ENCODE measurements at places on chromosomes 16 and 17.

DNA sequence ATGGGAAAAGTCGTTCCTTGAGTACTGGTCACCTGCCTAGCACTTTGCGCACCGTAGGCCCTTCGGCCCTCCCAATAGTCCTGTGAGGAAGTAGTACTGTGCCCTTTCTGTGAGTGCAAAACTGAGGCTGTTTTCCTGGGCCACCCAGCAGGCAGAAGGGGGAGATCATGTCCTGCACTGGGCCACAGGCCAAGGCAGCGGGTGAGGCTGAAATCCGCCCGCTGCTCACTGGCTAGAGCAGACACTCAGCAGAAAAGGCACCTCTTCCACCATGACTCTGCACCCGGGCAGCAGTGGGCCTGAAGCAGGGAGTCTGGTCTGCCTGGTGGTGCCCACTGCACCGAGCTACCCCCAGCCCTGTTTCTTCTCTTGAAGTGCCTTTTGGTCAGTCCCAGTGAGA, 20.2 kb downstream of the METTL22 start:
- no peak overlapping the region for H3K4me3 ChIP-seq
- no peaks in the 10 kb centered on the region for H3K4me1 ChIP-seq
- no peak overlapping the region for H3K27ac ChIP-seq
- no peak for DNase-seq
- no peaks in the 10 kb centered on the region for H3K27me3 ChIP-seq

DNA sequence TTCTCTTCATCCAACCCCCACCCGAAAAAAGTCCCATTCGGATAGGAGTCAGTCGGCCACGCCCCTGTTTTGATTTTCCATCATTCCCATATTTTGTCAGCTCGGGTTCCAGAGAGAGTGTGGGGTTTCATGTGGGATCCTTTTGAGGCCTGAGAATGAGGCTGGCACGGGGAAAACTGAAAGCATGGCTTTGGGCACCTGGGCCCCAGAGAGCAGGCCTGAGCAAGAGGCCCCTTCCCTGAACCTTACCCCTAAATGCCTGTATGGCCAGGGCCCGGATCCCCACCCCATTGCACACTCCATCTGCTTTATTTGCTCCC, 4.6 kb upstream of the HOXB4 start:
- H3K4me1 ChIP-seq = no peaks in the 10 kb centered on the region
- H3K36me3 ChIP-seq = no peaks in the 10 kb centered on the region
- peak overlapping the region; percentile 67 for H3K4me3 ChIP-seq
- DNase-seq = no peak
- H3K27me3 ChIP-seq = no peaks in the 10 kb centered on the region

DNA sequence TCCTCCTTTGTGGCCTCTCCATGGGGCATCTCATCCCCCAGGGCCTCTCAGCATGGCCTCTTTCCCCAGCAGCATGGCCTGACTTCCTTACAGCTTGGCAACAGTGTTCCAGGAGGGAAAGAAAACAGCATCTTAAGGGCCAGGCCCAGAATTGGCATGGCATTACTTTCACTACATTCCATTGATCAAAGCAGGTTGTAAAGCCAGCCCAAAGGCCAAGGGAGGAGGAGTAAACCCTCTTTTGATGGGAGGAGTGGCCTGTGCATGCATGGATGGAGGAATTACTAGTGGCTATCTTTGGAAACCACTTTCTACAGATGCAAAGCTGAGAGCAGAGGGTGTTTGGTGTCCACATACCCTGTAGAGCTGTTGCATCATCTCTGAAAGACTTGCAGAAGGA, 149.4 kb downstream of the AIPL1 start:
- H3K4me3 ChIP-seq = no peak overlapping the region
- no peaks in the 10 kb centered on the region for H3K27me3 ChIP-seq
- no peaks in the 10 kb centered on the region for H3K36me3 ChIP-seq
- no peak for DNase-seq

- no peak for DNase-seq
- no peak overlapping the region for H3K27ac ChIP-seq
- no peaks in the 10 kb centered on the region for H3K36me3 ChIP-seq
- H3K4me1 ChIP-seq = no peaks in the 10 kb centered on the region
Observed at GRCh38 chr17:36212966-36213365, 2.1 kb downstream of the CCL4L2 start.

DNA sequence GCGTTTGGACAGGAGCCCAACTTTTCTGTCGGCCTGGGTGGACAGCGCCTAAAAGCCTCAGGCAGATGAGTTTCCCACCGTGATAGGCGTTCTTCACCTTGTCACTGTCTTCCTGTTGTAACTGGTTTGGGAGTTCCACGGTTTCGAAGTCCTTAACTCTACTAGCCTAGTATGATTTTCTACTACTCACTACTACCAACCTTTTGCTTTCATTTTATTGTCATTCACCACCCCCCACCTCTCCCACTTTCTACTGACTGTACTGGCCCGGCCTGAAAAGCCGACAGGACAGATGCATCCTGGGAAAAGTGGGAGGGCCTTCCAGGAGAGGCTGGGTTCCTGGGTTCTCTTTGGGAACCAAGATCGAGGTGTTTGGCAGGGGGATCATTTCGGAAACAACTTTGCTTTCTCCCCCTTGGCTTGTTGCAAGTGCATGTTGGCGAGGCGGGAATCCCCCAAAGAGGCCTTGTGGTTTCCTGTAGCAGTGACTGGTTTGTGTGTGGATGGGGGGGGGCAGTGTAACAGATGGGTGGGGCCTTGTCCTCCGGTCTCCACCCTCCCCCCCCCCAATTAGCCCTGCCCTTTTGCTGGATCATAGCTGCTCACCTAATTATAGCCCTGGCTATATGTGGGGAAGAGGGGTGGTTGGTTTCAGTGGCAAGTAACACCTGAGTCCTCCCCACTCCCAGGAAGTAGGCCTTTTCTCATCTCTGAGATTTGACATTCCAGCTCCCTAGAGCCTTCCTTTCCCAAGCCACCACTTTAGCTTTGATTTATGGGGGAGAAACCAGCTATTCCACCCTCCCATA, 1.4 kb downstream of the EIF5A start:
- peaks cover 43% of the 10 kb centered on the region for H3K36me3 ChIP-seq
- peak overlapping the region; percentile 97 for H3K27ac ChIP-seq
- H3K4me1 ChIP-seq = peaks cover 6% of the 10 kb centered on the region
- DNase-seq = no peak

DNA sequence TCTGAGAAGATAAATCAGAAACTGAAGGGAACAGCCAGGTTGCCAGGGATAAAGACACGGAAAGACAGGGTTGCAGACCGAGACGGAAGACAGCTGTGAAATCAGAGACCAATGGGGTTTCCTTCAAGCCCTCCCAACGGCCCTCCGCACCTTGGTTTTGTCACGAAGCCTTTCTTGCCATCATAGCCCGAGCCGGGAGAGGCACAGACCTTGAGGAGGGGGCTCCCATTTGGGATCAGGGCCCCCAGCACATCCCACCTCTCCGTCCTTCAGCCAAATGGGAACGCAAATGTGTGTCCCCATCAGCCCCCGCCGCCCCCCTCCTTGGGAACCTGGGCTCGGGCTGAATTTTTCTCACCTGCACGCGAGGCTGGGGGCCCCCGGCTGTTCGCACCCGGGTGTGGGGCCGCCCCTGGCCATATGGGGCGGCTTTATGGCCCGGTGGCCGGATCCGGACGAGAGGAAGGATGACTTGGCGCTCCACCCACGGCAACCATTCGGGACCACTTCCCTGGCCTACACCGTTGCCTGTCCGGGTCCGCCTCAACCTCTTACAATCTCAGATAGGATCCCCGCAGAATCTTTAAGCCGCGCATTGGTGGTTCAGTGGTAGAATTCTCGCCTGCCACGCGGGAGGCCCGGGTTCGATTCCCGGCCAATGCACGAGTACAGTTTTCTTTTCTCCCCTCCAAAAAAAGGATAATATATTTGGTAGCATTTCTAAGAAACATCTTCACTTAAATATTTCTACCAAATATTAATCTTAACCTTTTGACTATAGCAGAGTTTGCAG, 1.4 kb upstream of the HES7 start:
- no peaks in the 10 kb centered on the region for H3K27me3 ChIP-seq
- H3K4me3 ChIP-seq = peak overlapping the region; percentile 65
- no peaks in the 10 kb centered on the region for H3K36me3 ChIP-seq
- H3K4me1 ChIP-seq = peaks cover 24% of the 10 kb centered on the region
- no peak for DNase-seq
- H3K27ac ChIP-seq = no peak overlapping the region

GRCh38 chr17:73982871-73983270, 220.6 kb upstream of the RPL38 start:
- no peak for DNase-seq
- no peak overlapping the region for H3K4me3 ChIP-seq
- no peaks in the 10 kb centered on the region for H3K4me1 ChIP-seq
- no peak overlapping the region for H3K27ac ChIP-seq
- no peaks in the 10 kb centered on the region for H3K27me3 ChIP-seq

DNA sequence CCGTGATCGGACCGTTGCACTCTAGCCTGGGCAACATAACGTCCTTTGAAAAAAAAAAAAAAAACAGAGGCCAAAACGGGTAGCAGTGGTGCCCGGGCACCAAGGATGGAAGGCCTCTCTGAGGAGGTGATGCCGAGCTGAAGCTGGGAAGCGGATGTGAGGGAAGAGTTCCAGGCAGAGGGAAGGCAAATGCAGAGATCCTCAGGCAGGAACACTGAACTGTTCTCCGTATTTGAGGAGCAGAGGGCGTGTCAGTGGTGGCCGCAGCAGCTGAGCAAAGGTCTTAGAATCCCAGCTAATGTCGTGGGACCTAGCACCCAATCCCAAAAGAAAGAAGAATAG, 656 bp upstream of the KCTD13 start:
- H3K36me3 ChIP-seq = peaks cover 9% of the 10 kb centered on the region
- no peak for DNase-seq
- H3K27ac ChIP-seq = peak overlapping the region; percentile 80

DNA sequence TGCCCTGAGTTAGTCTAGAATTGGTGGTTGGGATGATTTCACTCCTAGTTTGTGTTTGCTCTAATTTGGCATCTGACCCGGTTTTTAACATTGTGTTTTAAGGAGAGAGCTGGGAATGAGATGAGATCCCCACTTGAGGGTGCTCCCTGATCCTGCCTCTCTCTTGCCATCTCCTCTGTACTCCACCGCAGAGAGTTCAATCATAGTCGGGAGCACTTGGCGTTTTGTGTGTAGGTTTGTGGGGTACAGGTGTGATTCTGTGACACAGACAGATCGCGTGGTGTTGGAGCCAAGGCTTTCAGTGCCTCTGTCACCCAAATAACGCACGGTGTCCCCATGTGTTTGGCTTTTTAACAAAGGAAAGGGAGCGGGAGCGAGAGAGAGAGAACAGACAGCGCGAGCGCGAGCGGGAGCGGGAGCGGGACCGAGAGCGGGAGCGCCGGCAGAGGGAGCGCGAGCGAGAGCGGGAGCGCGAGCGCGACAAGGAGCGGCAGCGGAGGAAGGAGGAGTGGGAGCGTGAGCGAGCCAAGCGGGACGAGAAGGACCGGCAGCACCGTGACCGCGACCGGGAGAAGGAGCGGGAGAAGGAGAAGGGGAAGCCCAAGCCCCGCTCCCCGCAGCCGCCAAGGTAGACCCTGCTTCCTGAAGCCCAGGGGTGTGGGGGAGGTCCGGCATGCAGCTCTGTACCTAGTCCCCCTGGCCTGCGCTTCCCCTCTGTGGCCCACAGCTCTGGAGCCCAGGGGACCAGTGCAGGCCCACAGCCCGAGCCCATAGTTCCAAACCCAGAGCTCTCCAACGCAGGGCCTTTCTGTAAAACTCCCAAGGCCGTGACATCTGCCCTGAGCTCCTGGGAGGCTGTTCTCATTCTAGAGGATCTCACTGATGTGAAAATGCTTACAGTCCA, 27.2 kb upstream of the IL17C start:
- H3K4me1 ChIP-seq = no peaks in the 10 kb centered on the region
- peaks cover 53% of the 10 kb centered on the region for H3K36me3 ChIP-seq
- H3K4me3 ChIP-seq = no peak overlapping the region
- no peak for DNase-seq
- H3K27ac ChIP-seq = no peak overlapping the region

- no peaks in the 10 kb centered on the region for H3K4me1 ChIP-seq
- no peaks in the 10 kb centered on the region for H3K27me3 ChIP-seq
- no peak overlapping the region for H3K4me3 ChIP-seq
- peaks cover 19% of the 10 kb centered on the region for H3K36me3 ChIP-seq
- peak overlapping the region; percentile 44 for H3K27ac ChIP-seq
Observed at GRCh38 chr17:73284354-73284753, 22.7 kb upstream of the CPSF4L start.

DNA sequence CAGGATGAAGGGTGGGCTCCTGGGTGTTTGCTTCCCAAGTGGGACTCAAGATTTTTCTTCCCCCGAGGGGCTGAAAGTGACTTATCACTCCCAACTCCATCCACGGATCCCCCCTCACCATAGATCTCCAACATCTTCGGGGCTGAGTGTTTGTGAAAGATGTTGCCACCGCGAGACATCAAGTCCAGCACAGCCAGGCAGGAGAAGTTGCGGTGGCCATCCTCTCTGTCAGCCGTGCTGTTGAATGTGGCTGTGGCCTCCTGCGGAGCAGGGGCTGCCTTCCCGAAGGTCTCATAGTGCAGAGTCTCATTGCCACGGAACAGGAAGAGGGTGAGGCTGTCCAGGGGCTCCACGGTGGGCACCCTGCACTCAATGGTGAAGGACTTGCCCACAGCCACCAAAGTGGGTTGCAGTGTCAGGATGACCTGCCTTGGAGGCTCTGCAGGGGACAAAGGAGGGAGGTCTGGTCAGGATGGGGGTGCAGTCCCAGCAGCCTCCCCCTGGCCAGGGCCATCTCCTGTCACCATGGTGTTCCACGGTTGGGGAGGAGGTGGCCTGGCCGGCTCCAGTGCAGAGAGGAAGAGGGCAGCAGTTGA, 5.5 kb downstream of the PRR29 start:
- H3K27ac ChIP-seq = no peak overlapping the region
- DNase-seq = no peak
- H3K4me1 ChIP-seq = no peaks in the 10 kb centered on the region
- H3K4me3 ChIP-seq = no peak overlapping the region
- H3K27me3 ChIP-seq = peaks cover 2% of the 10 kb centered on the region
- no peaks in the 10 kb centered on the region for H3K36me3 ChIP-seq

DNA sequence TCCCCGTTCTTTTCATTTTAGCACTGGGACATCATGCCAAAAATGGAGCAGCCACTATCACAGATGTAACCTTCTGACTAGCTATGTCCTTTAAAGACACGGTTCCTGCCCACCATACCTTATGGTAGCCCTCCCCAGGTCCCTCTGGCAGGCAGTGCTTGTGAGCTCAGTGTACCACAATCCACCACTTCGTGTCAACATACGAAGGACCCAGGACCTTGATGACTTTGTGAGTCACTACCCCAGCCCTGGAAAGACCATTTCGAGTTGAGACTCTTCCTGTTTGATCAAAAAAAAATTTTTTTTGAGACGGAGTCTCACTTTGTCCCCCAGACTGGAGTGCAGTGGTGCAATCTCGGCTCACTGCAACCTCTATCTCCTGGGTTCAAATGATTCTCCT, 21.0 kb upstream of the FLCN start:
- H3K4me3 ChIP-seq = no peak overlapping the region
- no peak for DNase-seq
- H3K27me3 ChIP-seq = no peaks in the 10 kb centered on the region
- peaks cover 88% of the 10 kb centered on the region for H3K36me3 ChIP-seq

Measured in ascending aorta (tissue), 2 donors.